ENCODE measurements at places on chromosomes 12 and 14.
A peak's percentile ranks its signal among the peaks of the same experiment; 100 is the strongest.

GRCh38 chr14:66238969-66239368 is 247.2 kb upstream of the CCDC196 start:
- DNase-seq, result no peak

DNA sequence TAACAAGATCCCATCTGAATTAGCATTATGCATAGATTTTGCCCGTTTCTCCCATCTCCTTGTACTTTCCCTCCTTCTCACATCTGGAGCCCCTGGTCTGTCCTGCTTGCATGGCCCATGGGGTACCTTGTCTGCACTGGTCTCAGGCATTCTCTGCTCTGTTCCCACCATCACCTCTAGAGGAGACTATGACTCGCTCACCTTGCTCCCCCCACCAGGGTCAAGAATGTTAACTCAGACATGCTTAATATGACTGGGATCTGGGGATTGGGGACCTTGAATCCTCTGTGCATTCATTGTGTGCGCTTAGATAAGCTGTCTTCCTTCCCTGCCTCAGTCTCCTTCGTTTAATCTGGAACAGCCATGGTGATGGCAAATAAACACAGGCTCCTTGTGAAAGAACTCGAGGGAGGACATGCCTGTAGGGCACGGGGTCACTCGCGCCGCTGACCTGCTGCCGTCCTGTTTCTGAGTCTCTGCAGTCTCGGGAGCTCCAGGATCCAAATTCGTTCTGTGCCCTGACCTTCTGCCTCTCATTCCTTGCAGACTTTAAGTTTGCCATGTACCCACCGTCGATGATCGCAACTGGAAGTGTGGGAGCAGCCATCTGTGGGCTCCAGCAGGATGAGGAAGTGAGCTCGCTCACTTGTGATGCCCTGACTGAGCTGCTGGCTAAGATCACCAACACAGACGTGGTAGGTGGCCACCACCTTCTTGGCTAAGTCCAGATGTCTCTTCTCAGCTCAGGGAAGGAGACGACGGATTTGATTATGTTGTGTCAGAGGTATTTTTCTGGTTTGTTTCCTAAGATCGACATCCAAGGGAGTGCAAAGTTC is 15.0 kb downstream of the CCND2 start:
- DNase-seq, result no peak

DNA sequence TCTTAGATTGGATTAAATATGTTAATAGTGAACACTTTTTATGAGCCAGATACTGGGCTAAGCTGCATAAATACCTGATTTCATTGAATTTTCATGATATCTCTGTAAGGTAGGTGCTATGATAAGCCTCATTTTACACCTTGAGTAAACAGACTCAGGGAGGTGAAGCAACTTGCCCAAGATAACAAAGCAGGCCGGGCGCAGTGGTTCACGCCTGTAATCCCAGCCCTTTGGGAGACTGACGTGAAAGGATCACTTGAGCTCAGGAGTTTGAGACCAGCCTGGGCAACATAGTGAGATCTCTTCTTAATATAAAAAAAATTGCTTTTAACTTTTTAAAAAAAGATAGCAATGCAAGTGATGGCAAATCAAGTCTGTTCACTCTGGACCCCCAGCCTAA is 1.4 kb downstream of the GNB3 start:
- no peak for DNase-seq

DNA sequence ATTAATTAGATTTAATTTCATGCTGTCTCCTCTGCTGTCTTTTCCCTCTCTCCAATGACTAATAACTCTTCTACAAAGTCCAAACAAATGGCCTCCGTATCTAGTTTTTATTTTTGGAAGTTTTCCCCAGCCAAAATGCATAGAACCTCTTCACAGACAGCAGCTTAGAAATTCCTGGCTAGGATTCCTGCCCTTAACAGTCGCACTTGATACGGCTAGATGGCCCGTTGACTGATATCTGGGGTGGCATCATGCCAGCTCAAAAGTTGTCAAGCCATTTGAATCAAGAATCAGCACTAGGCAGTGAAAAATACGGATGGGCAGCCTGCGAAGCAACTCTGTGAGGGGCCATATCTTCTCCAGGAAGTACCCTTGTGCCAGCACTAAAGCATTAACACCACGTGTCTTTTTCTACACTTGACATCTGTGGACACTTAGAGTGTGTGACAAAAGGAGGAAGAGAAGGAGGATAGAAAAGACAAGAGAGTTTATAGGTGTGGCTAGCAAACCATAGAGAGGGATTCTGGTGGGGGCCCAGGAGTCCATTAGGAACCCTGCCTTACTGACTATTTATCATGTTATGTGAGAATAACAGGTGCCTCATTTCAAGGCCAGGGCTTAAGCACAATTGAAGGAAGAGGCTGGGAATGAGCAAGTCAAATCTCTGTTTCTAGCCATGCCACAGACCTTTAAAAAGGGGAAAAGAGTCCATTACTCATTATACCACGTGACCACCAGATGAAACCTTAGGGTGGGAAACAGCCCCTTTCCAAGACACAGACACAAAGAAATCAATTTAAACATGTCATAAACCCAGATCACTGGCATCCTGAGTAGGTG is 39.2 kb upstream of the KRR1 start:
- DNase-seq, result no peak

- no peak for DNase-seq
Measured at GRCh38 chr12:65510584-65511050, 232.1 kb downstream of the MSRB3 start.

DNA sequence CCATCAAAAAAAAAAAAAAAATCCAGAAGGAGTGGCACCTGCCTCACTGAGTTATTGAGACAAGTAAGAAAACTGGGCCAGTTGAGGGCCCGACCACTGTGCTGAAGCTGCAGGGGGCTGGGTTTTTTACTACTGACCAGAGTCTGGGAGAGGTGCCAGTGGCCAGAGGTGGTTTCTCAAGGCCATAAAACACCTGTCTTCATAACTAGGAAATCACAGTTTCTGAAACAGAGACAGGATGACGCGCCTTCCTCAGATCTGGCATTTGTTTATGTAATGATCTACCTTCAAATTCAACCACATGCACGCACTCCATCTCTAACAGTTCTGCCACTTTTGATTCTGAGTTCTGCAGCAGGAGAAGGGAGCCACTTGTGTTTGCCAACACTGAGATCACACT is 12.7 kb downstream of the TSPAN11 start:
- DNase-seq, result no peak

DNA sequence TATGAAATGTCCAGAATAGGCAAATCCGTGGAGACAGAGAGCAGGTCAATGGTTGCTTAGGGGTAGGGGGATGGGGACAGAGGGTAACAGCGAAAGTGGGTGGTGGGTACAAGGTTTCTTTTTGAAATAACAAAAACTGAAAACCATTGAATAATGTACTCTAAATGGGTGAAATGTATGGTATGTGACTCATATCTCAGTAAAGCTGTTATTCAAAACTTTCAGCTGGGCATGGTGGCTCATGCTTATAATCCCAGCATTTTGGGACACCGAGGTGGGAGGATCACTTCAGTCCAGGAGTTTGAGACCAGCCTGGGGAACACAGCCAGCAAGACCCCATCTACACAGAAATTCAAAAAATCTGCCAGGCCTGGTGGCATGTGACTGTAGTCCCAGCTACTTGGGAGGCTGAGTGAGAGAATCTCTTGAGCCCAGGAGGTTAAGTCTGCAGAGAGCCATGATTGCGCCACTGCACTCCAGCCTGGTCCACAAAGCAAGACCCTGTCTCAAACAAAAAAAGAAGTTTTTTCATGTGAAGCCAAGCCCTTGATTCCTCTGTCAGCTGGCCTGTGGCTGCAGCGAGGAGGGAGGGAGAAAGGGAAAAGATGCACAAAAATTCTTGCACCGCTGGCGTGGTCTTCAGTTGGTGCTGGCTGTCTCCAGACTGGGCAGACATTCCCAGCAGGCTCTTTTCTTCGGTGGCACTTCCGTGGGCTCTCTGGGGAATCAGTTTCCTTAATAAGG is 248.2 kb downstream of the SLC41A2 start:
- peak; percentile 59 for DNase-seq

DNA sequence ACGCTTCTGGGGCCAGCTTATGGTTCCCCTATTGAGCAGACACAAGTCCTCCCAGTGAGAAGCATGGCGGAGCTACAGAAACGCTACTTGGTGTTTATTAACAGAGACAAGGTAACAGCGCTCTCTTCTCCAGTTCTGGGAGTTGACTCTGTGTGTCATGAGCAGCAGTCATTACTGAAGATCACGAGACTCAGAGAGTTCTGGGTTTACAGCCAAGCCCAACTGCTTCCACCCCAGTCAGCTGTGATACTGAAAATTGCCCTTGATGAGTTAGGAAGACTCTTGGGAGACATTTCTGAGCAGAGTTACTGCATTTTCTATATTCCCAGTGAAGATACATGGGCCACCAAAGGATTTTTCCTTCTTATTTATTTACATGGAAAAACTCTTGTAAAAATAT is 48.6 kb downstream of the CFAP251 start:
- DNase-seq, result peak; percentile 24

GRCh38 chr12:95940514-95940913 is 1.9 kb downstream of the CCDC38 start:
- DNase-seq, result no peak

- DNase-seq, result no peak
Measured at GRCh38 chr12:64756376-64756775, 2.8 kb downstream of the GNS start.

DNA sequence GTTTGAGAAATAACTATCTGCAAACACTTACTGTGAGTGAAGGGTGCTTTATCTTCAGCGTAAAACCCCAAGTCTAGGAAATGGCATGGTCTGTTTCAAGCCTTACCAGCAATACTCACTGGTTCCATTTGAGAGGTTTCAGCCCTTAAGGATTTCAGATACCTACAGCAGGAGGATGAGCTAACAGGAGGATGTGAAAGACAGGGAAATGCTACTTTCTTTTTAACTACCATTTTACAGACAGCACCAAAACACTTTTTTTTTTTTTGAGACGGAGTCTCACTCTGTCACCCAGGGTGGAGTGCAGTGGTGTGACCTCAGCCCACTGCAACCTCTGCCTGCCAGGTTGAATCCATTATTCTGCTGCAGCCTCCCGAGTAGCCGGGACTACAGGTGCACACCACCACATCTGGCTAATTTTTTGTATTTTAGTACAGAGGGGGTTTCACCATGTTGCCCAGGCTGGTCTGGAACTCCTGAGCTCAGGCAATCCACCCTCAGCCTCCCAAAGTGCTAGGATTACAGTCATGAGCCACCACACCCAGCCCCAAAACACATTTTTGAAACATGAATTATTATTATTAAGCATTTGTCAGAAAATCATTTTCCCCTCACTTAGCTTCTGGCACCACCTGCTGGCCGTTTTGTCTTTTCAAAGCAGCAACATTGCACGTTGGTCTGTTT is 4.6 kb downstream of the MTRFR start:
- DNase-seq, result peak; percentile 54
